ENCODE measurements at places on chromosomes 1 and 21.

DNA sequence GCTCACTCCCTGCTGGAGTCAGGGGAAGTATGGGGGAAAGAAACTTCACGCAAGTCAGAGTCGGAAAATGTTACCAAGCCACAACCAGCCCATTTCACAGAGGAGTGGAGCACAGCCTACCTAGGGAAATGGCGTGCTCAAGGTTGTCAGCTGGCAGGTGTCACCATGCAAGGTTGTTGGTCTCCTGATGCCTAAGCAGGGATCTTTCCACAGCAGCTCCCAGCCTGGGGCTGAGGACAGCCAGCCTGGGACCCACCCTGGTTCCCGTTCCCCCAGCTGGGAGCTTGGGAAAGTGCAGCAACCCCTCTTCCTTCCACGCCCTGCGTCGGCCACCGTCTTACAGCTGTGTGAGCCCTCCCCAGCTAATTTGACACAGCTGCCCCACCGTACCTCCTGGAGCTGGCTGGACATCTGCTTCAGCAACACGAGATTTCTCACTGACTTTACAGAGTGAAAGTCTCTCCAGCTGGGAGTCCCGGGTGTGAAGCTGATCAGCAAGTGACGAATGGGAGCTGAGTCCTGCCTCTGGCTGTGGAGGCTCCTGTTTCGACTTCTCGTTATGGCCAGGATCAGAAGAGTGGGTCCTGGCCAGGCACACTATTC is 224.6 kb upstream of the RAB4A start:
- no peak for DNase-seq

- no peak for DNase-seq
Measured at GRCh38 chr21:45264912-45265515, 22.7 kb downstream of the POFUT2 start.

GRCh38 chr21:34198231-34199120 is 125.1 kb downstream of the MRPS6 start:
- DNase-seq: peak; percentile 41

- no peak for DNase-seq
Measured at GRCh38 chr1:21313886-21314721, 23.8 kb upstream of the ECE1 start.

GRCh38 chr1:212916481-212917133 is 33.7 kb upstream of the VASH2 start:
- DNase-seq: no peak

GRCh38 chr1:71967670-71968069 is 314.7 kb downstream of the NEGR1 start:
- no peak for DNase-seq

DNA sequence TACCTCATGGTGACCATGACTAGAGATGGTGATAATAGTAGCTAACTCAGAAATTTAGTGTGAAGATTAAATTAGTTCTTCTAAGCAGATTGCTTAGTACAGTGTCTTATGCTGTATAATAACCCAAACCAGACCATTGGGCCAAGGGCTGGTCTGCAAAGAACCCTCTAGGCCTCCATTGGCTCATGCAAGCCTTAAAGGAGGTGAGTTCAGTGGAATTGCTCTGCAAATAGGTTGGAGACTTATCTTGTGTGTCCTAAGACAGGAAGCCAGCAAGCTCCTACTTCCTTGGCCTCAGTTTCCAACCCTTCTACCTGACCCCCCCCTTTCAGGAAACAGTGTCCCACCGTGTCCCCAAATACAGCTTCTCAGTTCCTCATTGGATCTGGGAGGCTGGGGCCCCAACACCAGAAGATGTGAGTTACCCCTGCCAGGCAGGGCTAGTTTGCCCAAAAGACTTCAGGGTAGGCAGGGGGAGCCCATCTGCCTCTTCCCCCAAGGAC is 1.9 kb upstream of the MEF2D start:
- no peak for DNase-seq

DNA sequence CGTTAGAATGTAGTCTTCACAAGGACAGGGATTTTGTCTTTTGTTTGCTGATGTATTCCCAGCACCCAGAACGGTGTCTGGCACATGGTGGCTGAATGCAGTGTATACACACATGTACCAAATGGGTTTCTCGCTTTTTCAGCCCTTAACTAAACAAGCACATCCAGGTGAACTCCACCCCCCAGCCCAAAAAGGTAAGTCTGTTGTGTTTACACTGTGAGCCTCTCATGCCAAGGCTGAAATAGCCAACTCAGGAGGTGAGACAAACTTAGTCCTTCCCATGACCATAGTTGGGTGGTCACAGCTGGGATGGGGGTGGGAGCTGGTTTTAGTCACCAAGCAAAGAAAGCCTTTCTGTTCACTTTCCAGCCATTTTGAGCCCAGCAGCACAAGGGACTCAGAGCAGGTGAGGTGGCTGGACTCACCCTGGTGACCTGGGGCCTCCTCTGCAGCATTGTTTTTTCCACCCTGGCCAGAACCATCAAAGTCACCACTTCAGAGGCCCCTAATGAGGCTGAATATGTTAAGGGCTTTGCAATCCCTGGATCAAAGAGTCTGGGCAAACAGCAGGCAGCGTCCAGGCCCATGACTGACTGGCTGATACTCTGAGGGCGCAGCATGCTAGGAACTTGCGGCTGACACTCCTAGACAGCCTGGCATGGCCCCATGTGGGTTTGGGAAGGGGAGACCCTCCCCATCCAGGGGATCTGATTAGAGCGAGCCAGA is 8.7 kb downstream of the TENT5B start:
- DNase-seq: no peak

GRCh38 chr1:109170035-109170764 is 43.5 kb upstream of the SARS1 start:
- no peak for DNase-seq

GRCh38 chr1:200737647-200738291 is 924 bp upstream of the CAMSAP2 start:
- no peak for DNase-seq

- DNase-seq: no peak
Measured at GRCh38 chr1:87506147-87506546, 177.5 kb downstream of the LMO4 start.

DNA sequence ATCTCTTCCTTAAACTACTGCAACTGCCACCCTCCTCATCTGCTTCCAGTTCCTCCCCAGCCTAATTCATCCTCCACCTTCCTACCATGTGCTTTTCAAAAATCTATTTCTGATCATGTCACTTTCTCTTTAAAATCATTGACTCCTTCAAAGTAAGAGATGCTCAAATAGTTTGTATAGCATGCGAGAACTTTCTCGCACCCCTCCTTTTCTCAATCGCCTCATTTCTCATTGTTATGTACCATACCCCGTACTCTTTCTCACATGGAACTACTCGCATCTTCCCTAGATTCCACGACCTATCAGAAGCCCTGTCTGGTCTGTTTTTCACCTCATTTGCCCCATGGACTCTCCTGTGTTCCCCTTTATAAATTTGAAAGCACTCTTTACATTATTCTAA is 238.2 kb downstream of the NRIP1 start:
- DNase-seq: no peak

DNA sequence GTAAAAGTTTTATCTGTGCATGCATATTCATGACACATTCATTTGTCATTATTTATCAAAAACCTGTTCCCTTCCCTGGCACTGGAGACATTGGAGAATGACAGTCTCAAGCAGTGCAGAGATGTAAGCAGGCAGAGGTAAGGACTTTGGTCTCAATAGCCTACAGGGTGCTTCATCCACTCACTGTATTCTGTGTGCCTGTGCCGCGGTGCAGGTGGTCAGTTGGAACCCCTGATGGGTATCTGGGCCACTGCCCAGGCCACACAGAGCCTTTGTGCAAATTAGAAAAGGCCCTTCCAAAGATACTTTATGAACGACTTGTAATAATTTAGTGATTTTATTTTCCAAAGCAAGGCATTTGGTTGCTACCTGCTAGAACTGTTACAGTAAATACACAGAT is 44.0 kb downstream of the CDC42 start:
- no peak for DNase-seq

GRCh38 chr1:220750131-220750515 is 2.0 kb downstream of the MTARC2 start:
- DNase-seq: no peak

Measured in CD4-positive, alpha-beta T cell treated with Interleukin-12 subunit alpha and Interleukin-12 subunit beta, for 1 hour (primary cell).